ENCODE measurements at places on chromosomes 2 and 18. TPM values are rescaled to one million over a fixed set of nuclear protein-coding genes. Genes with fewer than 3 reads are reported as not detected.

HAAO gene
- total RNA-seq = 16.2 TPM

TNFAIP6 gene
- 2.5 TPM for total RNA-seq

TUBA4B gene
- total RNA-seq = 0.98 TPM

CCDC195 gene
- total RNA-seq = not detected

GPR75 gene
- total RNA-seq = 2.4 TPM

KCNG2 gene
- 0.76 TPM for total RNA-seq

DLX1 gene
- total RNA-seq = not detected

MATN3 gene
- 5.0 TPM for total RNA-seq

CERS6 gene
- 18.8 TPM for total RNA-seq

SLC9A4 gene
- total RNA-seq = 2.8 TPM

MAB21L4 gene
- 6.1 TPM for total RNA-seq

TTC27 gene
- total RNA-seq = 19.7 TPM

FAM237A gene
- not detected for total RNA-seq

TRIM54 gene
- 0.31 TPM for total RNA-seq

CRYBA2 gene
- not detected for total RNA-seq

OLA1 gene
- 64.2 TPM for total RNA-seq

ABCB6 gene
- 17.8 TPM for total RNA-seq

DNAH7 gene
- 15.7 TPM for total RNA-seq

SRD5A2 gene
- total RNA-seq = 0.22 TPM

IL1A gene
- total RNA-seq = 0.13 TPM

IL18RAP gene
- 2.0 TPM for total RNA-seq

HOXD13 gene
- not detected for total RNA-seq

UGT1A4 gene
- total RNA-seq = 1.1 TPM

MYO3B gene
- total RNA-seq = 6.4 TPM

RAB17 gene
- 59.1 TPM for total RNA-seq

SMARCAL1 gene
- total RNA-seq = 17.3 TPM
